Activated T-cell treated with anti-CD3 and anti-CD28 coated beads, Interleukin-2, amount 50 U/mL, for 24 hours (primary cell): ENCODE measurements at places on chromosomes 7 and 10.

- no peak for DNase-seq
These were observed 49.7 kb upstream of the DDC start for GRCh38 chr7:50614721-50615518.

- DNase-seq = no peak
These were observed 95.9 kb downstream of the HERPUD2 start for GRCh38 chr7:35599061-35599460.

GRCh38 chr10:50936335-50936734, 50.9 kb upstream of the A1CF start:
- no peak for DNase-seq

GRCh38 chr10:35523670-35524225, 81.4 kb upstream of the GJD4 start:
- no peak for DNase-seq

DNA sequence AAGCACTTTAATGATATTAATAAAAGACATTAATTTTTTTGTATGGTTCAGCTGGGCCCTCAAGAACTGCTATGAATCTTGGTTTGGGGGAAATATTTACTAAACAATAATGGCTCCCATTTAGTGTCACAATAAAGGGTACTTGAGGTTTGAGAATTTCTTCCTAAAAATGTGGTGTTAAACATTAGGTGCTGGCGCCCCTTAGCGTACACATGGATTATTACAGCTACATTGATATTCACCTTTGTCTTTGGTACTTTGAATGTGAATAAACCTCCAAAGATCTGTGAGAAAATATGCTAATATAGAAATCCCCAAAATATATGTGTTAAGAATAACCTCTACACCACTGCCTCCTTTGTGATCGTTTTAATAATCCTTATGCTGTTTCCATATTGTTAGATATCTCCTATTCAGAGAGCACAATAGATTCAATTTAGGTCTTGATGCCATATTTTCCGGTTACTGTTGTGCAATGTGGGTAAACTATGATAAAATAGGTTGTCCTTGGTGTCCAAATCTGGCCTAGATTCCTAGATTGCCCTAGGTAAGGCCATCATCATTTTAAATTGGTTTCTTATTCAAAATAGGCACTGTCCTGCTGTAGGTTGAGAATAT, 161.8 kb upstream of the CACNA2D1 start:
- DNase-seq = no peak

GRCh38 chr10:67612577-67613537, 83.1 kb downstream of the CTNNA3 start:
- DNase-seq = peak; percentile 40

- no peak for DNase-seq
These were observed 6.4 kb upstream of the NT5C2 start for GRCh38 chr10:103199488-103199887.
